ENCODE measurements at places on chromosomes 3 and 15. TPM values are rescaled to one million over a fixed set of nuclear protein-coding genes. Genes with fewer than 3 reads are reported as not detected.
A peak's percentile ranks its signal among the peaks of the same experiment; 100 is the strongest.

CTXN2 gene
- total RNA-seq, result not detected

DNA sequence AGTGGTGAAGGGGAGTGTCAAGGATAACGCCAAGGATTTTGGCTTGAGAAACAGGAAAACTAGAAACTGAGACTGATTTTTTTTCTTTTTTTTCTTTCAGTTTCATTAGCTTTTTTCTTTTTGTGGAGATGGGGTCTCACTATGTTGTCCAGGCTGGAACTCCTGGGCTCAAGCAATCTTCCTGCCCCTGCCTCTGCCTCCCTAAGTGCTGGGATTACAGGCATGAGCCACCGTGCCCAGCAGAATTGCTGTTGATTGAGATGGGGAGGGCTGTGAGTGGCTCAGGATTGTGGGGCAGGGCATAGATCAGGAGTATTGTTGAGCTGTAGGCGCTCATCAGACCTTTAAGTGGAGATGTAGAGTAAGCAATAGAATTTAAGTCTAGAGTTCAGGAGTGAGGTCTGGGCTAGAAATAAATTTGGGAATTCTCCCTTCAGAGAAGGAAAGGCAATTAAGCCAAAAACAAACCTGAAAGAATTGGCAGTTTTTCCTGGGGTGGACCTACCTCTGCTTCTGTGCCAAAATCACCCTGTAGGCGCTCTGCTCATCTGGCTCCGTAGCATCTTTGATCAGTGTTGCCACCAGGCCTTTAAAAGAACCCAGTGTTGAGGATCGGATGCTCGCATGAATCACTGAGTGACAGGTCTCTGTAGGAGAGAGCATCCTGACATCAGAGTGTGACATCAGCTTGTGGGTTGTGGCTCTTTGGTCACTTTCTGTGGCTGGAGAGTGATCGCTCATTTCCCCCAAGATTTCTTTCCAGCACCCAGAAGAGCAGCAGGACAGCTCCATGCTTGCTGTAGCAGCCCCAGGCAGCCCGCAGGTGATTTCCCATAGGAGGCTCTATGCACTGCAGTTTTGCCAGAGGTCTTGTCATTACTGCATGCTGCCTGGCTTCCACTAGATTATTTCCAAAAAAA is 15.8 kb downstream of the ABHD17C start:
- H3K27ac ChIP-seq, result no peak overlapping the region
- no peak overlapping the region for H3K4me3 ChIP-seq
- no peaks in the 10 kb centered on the region for H3K4me1 ChIP-seq

IL17RB gene
- not detected for total RNA-seq

DNA sequence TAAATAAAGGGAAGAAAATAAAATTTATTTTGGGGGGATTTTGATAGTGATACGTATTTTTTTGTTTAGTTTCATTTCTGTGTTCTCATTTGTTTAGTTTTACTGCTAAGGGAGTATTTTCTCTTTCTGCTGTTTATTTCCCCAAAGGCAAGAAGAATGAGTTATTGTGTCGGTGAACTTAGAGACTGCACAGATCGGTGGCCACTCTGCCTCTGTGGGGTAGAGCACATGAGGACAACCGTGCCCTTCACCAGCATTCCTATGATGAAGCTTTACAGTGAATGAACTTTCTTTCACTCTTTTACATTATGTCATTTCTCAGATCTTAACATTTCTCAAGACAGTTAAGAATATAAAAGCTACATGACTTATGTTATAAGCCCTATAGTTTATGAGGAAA is 214.4 kb downstream of the OCA2 start:
- no peak overlapping the region for H3K27ac ChIP-seq
- DNase-seq, result no peak
- H3K4me1 ChIP-seq, result no peaks in the 10 kb centered on the region
- no peak overlapping the region for H3K4me3 ChIP-seq

DNA sequence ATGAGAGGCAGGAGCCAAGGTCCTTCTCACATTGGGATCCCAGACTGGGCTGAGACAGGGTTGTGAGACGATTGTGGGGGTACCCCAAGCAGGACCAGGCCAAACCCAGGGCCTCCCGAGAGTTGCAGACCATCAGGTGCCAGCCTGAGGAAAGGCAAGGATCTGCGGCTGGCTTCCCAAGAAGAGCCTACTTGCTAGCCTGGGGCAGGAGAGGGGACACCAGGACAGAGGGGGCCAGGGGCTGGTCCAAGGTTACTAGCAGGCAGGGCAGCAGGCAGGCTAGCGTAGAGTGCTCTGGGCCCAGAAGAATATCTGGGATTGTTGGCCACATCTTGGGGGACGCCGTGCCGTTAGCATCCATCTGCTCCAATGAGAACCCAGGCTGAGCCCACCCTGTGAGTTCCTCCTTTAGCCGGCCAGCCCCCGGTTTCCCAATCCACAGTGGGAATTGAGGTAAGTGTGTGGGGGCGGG is 546 bp downstream of the CISH start:
- H3K4me1 ChIP-seq, result peaks cover 3% of the 10 kb centered on the region
- peaks cover 19% of the 10 kb centered on the region for H3K36me3 ChIP-seq
- H3K4me3 ChIP-seq, result peak overlapping the region; percentile 76
- no peaks in the 10 kb centered on the region for H3K27me3 ChIP-seq
- peak overlapping the region; percentile 79 for H3K27ac ChIP-seq
